Large intestine (tissue), 12 donors: ENCODE measurements at places on chromosomes 1 and 21. TPM values are rescaled to one million over a fixed set of nuclear protein-coding genes. Genes with fewer than 3 reads are reported as not detected.

The S100A8 gene
- polyA plus RNA-seq = 2.5 TPM

The CLIC6 gene
- polyA plus RNA-seq = 18.2 TPM

The AP4B1 gene
- 39.6 TPM for polyA plus RNA-seq

The CR1 gene
- 0.66 TPM for polyA plus RNA-seq

The FYB2 gene
- polyA plus RNA-seq = 10.8 TPM

The CELA3B gene
- 0.21 TPM for polyA plus RNA-seq

The INSRR gene
- polyA plus RNA-seq = 0.09 TPM

The PDZK1 gene
- 62.3 TPM for polyA plus RNA-seq

The KLHDC8A gene
- 8.7 TPM for polyA plus RNA-seq

The ALX3 gene
- polyA plus RNA-seq = not detected

The UQCRHL gene
- polyA plus RNA-seq = 4.1 TPM

The THEMIS2 gene
- polyA plus RNA-seq = 4.9 TPM

The TRPM2 gene
- polyA plus RNA-seq = 2.2 TPM
